ENCODE measurements at places on chromosomes 4 and X. TPM values are rescaled to one million over a fixed set of nuclear protein-coding genes. Genes with fewer than 3 reads are reported as not detected.

COX7B2 gene
- not detected for total RNA-seq

CABS1 gene
- not detected for total RNA-seq

SSX2 gene
- total RNA-seq, result not detected

STAP1 gene
- not detected for total RNA-seq

JCHAIN gene
- not detected for total RNA-seq

STBD1 gene
- 0.47 TPM for total RNA-seq

C4orf36 gene
- total RNA-seq, result 1.6 TPM

DUX4 gene
- total RNA-seq, result not detected

AADAT gene
- total RNA-seq, result 18.6 TPM

FABP2 gene
- total RNA-seq, result not detected

PDLIM3 gene
- 18.2 TPM for total RNA-seq

RXFP1 gene
- 6.2 TPM for total RNA-seq

HPF1 gene
- 42.7 TPM for total RNA-seq

NLGN3 gene
- 18.7 TPM for total RNA-seq

RHOH gene
- total RNA-seq, result 0.94 TPM

INPP4B gene
- 6.7 TPM for total RNA-seq

PCYT1B gene
- 22.5 TPM for total RNA-seq

SSX1 gene
- total RNA-seq, result not detected

STOX2 gene
- total RNA-seq, result 42.3 TPM

CAPN6 gene
- 0.31 TPM for total RNA-seq

GRIA3 gene
- 74.2 TPM for total RNA-seq

THAP6 gene
- total RNA-seq, result 18.6 TPM

LUZP4 gene
- not detected for total RNA-seq
